ENCODE measurements at places on chromosomes 4 and X. TPM values are rescaled to one million over a fixed set of nuclear protein-coding genes. Genes with fewer than 3 reads are reported as not detected.

DNA sequence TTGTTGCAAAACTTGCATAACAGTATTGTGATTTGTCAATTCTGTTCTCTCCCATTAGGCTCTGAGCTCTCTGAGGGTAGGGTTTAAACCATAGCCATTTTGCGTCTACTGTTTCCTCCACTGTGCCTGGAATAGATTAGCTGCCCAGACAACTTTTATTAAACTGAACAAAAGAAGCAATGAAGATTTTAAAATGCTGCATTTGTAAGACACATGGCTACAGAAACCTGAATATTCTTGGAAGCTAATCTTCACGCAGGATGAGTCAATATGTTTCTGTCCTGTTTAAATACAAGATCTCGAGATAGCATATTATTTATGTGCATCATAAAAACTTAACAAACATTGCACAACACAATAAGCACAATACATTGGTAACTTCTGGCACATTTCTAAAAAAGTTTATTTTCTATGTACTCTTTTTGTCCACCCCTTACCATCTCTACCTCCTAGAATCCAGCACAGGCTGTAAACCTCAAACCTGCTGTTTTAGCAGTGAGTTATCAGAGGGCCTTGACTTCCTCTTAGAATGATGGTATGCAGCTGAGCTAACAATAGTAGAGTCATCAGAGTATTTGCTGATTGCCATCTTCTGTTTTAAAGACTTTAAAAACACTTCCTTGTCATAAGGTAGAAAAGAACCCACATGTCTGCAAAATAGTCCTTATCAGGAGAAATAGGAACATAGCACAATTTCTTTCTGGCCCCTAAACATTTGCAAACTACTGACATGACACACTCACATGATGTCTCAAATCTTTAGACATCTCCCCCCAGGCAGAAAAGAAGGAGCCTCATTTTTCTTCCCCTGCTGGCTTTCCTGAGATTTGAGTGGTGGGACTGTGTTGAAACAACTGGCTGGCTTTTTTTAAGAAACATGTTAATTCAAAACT, 10.6 kb upstream of the CCNG2 start:
- DNase-seq: no peak
- H3K36me3 ChIP-seq: no peaks in the 10 kb centered on the region
- no peak overlapping the region for H3K4me3 ChIP-seq
- no peak overlapping the region for H3K27ac ChIP-seq
- H3K27me3 ChIP-seq: no peaks in the 10 kb centered on the region

- H3K27me3 ChIP-seq: no peaks in the 10 kb centered on the region
- no peak for DNase-seq
- H3K4me1 ChIP-seq: no peaks in the 10 kb centered on the region
- H3K36me3 ChIP-seq: no peaks in the 10 kb centered on the region
- no peak overlapping the region for H3K27ac ChIP-seq
These were observed 63.6 kb upstream of the MAP3K15 start for GRCh38 chrX:19578956-19579355.

GRCh38 chr4:1604181-1604705, 79.9 kb downstream of the FAM53A start:
- no peak overlapping the region for H3K27ac ChIP-seq
- H3K4me3 ChIP-seq: no peak overlapping the region
- H3K36me3 ChIP-seq: no peaks in the 10 kb centered on the region
- no peaks in the 10 kb centered on the region for H3K4me1 ChIP-seq

- no peak overlapping the region for H3K27ac ChIP-seq
- H3K27me3 ChIP-seq: no peaks in the 10 kb centered on the region
- no peaks in the 10 kb centered on the region for H3K36me3 ChIP-seq
- H3K4me1 ChIP-seq: no peaks in the 10 kb centered on the region
- peak; percentile 75 for DNase-seq
- no peak overlapping the region for H3K4me3 ChIP-seq
These were observed 109.1 kb downstream of the GPAT3 start for GRCh38 chr4:83644677-83645659.

- peak; percentile 4 for DNase-seq
- no peak overlapping the region for H3K4me3 ChIP-seq
- no peaks in the 10 kb centered on the region for H3K27me3 ChIP-seq
- H3K4me1 ChIP-seq: no peaks in the 10 kb centered on the region
These were observed 51.0 kb downstream of the GUCY1B1 start for GRCh38 chr4:155809835-155810234.

DNA sequence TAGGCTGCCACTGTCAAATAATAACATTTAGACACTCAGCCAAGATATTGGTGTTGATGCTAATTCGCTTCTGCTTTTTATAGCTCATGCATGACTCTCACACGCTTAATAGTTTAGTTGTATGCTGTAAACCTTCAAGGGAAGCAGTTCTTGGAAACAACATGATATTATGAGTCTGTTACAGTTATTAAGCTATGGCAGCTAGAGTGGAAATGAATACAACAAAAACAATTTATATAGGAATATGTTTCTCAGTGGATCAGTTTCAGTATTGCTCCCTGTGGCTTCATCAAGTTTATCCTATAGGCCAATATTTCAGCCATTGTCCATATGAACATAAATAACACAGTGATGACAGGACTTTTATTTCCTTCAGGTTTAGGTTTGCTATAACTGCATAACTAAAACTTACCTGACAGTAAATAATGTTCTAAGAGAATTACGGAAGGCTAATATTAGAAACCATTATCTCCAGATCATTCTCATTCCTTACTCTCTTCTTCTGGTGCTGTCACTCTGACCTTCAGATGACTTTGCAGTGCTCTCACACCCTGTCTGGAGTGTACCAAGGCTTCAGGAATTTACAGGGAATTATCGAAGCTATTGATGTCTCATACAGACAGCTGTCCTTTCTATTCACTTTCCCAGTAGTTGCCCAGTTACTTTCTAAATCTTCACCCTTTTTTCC, 555.0 kb downstream of the ANKRD50 start:
- H3K27me3 ChIP-seq: no peaks in the 10 kb centered on the region
- no peak for DNase-seq
- H3K27ac ChIP-seq: no peak overlapping the region
- H3K4me1 ChIP-seq: no peaks in the 10 kb centered on the region
- no peaks in the 10 kb centered on the region for H3K36me3 ChIP-seq

GRCh38 chrX:16239211-16239610, 71.9 kb downstream of the MAGEB17 start:
- H3K4me3 ChIP-seq: no peak overlapping the region
- DNase-seq: no peak
- H3K36me3 ChIP-seq: no peaks in the 10 kb centered on the region
- no peaks in the 10 kb centered on the region for H3K4me1 ChIP-seq
- H3K27me3 ChIP-seq: no peaks in the 10 kb centered on the region

- H3K27me3 ChIP-seq: no peaks in the 10 kb centered on the region
- no peak for DNase-seq
- H3K27ac ChIP-seq: no peak overlapping the region
These were observed 7.9 kb upstream of the SLC25A43 start for GRCh38 chrX:119391279-119391678.

The RGN gene
- total RNA-seq: not detected

The PHOX2B gene
- not detected for total RNA-seq

Data from K562 (cell line).